ENCODE measurements at places on chromosomes 2 and 18.

DNA sequence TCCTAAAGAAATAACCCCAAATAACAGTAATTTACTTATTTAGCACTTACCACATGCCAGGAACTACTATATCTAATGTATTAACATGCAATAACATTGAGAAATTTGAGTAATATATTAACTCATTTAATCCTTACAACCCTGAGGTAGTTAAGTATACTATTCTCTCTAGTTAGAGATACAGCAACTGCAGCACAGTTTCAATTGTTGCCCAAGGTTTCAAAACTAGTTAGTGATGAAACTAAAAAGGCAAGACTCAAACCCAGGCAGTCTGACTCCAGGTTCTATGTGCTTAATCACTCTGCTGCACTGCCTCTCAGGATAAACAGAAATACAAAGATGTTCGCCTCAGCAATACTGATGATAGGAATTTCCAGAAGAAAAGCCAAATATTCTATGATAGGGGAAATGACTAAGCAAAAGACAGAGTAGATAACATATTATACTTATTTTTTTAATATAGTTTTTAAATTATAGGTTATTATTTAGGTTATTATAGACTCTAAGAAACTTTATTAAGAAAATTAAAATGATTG, 88.0 kb downstream of the SS18 start:
- DNase-seq, result no peak

GRCh38 chr2:142973822-142974207, 96.4 kb downstream of the KYNU start:
- no peak for DNase-seq

DNA sequence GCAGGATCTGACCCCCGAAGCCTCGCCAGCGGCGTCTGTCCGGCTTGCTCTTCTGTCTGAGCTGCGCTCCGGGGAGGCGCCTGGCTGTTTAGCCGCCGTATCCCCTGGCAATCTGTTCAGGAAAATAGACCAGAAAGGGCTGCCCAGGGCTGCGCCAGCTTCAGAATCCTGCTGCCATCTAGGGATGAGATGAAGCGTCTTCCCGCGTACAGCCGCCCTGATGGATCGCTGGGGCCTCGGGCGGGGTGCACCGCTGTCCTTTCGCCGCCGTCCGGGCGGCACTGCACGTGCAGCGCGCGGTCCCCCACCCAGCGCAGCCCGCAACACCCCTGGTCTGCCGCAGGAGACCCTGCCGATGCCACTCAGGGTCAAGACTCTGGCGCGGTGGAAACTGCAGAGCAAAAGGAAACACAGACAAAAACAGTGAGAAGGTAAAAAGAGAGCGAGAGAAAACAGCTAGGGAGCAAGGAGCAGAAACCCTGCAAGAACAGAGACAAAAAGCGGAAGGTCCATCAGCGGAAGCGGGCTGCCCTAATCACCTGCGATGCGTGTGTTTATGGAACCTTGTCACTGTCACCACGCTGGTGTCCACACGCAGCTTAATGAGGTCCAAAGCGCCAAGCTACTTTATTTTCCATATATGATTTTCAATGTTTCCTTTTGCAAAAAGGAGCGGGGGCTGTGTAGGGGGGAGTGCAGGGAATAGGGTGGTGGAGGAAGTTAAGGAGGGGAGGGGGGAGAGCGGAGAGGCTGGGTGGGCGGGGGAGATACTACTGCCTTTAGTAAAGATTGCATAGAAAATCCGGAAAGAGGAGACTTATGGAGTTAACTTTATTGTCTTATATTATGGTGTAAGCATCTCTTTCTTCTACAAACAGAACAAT, 2113.3 kb upstream of the PIK3C3 start:
- no peak for DNase-seq

DNA sequence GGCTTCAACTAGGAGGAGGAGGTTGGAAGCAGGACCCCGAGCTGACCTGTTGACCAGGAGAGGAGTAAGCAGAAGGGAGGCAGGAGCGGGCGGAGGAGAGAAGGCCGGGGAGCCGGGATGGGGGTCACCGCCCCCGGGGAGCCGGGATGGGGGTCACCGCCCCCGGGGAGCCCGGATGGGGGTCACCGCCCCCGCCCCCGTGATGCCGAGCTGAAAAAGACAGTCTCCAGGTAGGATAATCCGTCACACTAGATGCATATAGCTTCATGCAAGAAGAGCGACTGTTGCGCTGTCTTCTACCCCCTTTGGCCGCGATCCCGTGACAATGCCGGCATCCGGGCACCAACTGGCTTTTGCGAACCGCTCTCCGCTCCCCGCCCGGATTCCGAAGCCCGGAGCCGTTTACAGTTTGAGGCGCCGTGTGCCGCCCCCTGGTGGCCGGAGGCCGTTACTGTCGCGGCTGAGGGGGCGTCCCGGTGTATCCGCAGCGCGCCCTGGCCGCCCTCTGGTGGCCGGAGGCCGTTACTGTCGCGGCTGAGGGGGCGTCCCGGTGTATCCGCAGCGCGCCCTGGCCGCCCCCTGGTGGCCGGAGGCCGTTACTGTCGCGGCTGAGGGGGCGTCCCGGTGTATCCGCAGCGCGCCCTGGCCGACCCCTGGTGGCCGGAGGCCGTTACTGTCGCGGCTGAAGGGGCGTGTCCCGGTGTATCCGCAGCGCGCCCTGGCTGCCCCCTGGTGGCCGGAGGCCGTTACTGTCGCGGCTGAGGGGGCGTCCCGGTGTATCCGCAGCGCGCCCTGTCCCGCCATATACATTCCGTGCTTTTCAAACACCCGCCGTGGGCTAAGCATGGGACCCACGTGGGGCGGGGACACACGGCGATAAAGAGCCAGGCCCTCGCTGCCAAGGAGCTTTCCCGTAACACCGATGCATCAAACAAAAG, 89.6 kb downstream of the ACTR3 start:
- peak; percentile 18 for DNase-seq

DNA sequence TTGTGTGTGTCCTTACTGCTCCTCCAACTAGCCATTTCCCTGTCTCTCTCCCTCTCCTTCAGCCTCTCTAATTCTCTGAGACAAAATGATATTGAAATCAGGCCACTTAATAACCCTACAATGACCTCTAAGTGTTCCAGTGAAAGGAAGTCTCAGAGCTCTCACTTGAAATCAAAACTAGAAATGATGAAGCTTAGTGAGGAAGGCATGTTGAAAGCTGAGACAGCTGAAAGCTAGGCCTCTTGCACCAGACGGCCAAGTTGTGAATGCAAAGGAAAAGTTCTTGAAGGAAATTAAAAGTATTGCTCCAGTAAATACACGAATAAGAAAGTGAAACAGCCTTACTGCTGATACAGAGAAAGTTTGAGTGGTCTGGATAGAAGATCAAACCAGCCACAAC, 72.9 kb downstream of the PRKCE start:
- no peak for DNase-seq

DNA sequence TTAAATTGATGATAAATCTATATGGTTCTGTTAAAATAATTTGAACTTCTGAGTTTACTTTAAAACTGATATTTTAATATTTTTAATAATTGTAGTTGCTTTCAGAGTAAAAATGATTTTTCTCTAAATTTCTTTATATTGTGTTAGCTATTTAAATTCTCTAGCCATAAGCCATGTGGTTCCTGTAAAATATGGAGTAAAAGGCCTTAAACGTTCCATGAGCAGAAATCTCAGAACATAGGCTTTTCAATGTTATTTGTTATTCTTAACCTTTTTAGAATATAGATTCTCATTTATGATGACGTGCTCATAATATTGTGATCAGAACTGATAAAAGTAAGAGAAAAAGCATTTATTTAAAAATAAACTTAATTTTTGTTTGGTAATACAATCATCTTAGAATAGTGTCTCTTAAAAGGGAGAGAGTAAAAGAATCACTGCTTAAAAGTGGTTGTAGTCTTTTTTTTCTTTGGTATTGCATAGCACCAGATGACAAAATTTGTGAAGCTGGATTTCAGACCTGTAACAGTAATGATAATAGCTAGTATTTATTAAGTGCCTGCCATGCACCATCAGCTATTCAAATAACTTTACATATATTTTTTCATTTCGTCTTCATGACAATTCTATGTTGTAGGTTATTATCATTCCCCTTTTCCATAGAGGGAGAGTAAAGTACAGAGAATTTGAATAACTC, 2.7 kb downstream of the BMPR2 start:
- DNase-seq, result no peak

DNA sequence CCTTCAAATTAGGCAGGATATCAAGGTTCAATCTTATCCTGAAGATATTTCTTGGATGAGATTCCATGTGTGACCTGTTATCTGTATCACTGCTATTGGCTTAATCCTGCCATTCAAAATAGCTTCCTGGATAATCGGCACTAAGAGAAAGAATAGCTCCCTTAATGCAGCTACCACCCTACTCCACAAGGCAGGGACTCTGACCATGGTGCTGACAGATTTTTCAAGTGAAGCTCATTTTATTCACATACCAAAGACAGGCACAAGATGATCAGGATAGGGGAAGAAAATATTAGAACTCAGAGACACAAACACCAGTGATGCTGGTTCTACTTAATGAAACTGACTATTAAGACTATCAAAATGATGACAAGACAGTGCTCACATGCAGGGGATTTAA, 74.9 kb downstream of the ORC4 start:
- DNase-seq, result no peak

DNA sequence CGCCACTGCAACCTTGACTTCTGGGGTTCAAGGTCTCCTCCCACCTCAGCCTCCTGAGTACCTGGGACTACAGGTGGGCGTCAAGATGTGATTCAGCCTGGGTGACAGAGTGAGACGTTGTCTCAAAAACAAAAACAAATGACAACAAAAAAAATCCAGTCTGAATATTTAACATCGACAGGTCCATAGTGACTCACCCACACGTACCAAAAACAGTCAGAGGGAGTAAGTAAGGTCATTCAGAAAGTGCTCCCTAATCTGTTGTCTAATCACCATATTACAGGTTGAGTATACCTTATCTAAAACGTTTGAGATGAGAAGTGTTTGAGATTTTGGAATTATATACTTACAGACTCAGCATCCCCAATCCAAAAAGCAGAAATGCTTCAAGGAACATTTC, 24.4 kb downstream of the SAP130 start:
- DNase-seq, result no peak

DNA sequence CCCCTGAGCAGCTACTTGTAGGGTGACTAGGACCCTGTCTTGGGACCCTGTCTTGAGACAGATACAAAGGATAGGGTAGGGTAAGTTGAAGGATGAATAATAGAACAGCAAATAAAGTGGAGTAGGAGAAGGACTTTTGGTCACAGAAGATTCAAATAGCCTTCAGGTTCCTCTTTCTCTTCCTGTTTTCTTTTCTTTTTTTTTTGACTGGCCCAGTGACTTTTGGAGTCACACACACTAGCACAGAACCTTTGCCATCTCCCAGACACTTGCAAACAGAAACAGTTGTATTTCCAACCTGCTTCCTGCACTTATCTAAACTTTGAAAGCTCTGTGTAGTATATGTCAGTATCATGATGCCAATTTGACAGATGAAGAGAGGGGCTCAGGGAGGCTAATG, 108.2 kb downstream of the TDRD15 start:
- DNase-seq, result no peak

- DNase-seq, result no peak
Measured at GRCh38 chr2:621303-622099, 55.7 kb downstream of the TMEM18 start.

GRCh38 chr2:156537141-156537540, 101.0 kb downstream of the GPD2 start:
- no peak for DNase-seq

- no peak for DNase-seq
Measured at GRCh38 chr18:50373561-50374219, 1.2 kb upstream of the SKA1 start.

- DNase-seq, result no peak
Measured at GRCh38 chr2:132038179-132038882, 123.4 kb downstream of the ANKRD30BL start.

DNA sequence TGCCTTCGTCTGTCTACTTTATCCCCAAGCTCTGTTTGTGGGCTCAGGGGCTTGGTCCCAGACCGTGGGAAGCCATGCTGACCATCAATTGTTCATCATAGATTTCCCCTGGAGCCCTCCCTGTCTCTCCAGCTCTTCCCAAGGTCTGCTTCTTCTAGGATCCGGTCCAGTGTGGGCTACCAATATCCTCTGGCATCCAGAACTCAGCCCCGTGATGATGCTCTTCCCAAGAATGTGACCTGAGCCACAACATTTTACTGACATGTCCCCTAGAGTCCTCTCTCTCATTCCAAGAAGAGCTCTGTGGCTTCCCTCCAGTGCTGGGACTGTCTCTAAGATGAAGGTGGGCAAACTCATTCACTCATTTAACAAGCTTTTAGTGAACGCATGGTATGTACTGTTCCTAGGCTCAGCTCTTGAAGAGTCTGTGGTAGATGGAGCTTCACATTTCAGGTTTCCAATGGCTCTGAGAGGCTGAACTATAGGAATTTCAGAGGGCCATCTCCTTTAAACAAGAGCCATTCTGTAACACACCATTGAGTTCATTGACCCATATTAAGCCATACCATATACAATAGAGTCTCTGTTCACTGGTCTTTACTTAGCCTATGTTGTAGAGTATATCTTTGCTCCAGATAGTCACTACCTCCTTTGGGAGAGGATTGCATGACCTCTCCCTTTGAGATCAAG, 142.0 kb upstream of the APCDD1 start:
- no peak for DNase-seq

GRCh38 chr2:12326449-12327190, 390.1 kb upstream of the TRIB2 start:
- DNase-seq, result peak; percentile 16

GRCh38 chr2:156800065-156800653, 364.0 kb downstream of the GPD2 start:
- DNase-seq, result no peak

GRCh38 chr18:79782566-79783308, 15.0 kb upstream of the KCNG2 start:
- no peak for DNase-seq

DNA sequence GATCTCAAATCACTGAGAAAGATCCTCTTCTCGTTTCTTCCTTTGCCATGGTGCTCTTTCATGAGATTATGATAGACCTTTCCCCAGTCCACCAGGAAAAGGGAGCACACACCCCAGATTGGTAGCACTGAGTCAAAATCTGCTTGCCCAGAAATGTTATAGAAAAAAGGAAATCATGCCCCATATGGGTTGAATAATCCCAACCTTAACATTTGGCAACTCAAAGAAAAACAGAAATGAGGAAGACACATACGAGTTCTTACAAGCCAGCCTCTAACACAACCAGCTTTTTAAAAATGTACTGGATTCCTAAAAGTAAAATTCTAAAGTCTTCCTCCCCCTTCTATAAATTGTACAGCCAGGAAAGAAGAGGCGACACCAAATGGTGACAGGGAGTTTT, 103.0 kb downstream of the ANKRD44 start:
- DNase-seq, result no peak

- no peak for DNase-seq
Measured at GRCh38 chr2:219207134-219207883, 727 bp downstream of the ZFAND2B start.

DNA sequence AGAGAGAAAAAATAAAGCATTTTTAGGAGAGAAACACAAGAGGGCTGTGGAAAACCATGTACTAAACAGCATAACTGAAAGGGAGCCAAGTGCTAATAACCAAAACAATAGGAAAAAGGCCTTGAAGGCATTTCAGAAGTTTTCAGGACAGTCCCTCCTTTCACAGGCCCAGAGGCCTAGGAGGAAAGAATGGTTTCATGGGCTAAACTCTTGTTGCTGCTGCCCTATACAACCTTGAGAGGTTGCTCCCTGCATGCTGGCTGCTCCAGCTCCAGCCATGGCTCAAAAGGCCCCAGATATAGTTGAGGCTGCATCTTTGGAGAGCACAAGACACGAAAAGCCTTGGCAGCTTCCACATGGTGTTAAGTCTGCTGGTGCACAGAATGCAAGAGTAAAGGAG, 267.4 kb upstream of the LRP1B start:
- DNase-seq, result no peak
